ENCODE measurements at places on chromosomes 6 and 20. TPM values are rescaled to one million over a fixed set of nuclear protein-coding genes. Genes with fewer than 3 reads are reported as not detected.
A peak's percentile ranks its signal among the peaks of the same experiment; 100 is the strongest.

DNA sequence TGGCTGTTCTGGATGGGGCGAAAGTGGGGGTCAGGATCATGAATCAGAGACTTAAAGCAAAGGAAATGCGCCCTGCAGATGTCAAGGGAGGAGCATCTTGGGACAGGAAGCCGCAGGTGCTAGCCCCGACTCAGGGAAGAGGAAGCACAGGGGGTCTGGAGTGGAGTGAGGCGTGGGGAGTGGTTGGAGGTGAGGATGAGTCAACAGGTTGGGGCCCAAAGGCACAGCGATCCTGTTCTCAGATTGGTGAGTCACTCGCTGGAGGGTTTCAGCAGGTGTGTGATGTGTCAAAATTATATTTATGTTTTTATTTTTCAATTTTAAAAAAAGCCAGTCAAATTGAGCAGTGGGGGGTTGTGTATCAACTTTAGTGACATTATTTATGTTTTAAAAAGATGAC lies 19.0 kb downstream of the PACSIN1 start:
- no peak for DNase-seq

- DNase-seq = no peak
Measured at GRCh38 chr20:13286607-13287006, 65.5 kb downstream of the ISM1 start.

GRCh38 chr6:119749335-119749734 lies 399.8 kb upstream of the MAN1A1 start:
- DNase-seq = no peak

DNA sequence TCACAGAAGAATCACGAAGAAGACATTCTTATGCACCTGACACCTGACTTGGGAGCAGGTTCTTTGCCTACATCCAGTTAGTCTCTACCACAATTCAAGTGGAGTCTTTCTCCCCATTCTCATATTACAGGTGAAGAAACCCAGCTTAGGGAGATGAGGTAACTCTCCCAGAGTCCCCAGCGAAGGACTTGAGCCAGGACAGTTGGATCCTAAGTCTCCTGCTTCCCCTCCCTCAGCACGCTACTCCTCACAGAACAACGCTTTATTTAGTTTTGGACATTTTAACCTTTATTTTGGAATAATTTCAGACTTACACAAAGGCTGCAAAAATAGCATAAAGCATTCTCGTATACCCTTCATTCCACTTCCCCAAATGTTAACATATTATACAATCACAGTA lies 824 bp upstream of the CSTL1 start:
- no peak for DNase-seq

MOG gene
- 12.6 TPM for total RNA-seq

C6orf15 gene
- not detected for total RNA-seq

- no peak for DNase-seq
Measured at GRCh38 chr6:45772886-45773495, 242.7 kb downstream of the CLIC5 start.

TSPYL4 gene
- 27.4 TPM for total RNA-seq

EFCAB8 gene
- 0.43 TPM for total RNA-seq

DNA sequence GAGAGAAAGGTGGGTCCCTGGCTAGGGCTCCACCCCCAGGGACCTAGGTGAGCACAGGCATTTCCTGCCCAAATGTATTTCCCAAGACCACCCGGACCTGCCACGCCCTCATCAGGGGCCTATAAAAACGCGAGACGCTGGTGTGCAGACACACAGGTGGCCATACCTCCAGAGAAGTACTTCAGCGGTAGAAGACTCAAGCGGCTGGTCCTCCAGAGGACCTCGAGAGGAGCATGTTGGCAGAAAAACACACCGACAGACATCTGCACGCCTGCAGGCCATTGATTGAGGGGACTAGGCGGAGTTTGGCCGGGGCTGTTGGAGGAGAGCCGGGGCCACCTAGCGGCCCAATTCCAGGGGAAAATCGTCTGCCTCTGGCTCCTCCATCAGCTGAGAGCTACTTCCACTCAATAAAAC lies 695.8 kb upstream of the MMS22L start:
- DNase-seq = no peak

DNA sequence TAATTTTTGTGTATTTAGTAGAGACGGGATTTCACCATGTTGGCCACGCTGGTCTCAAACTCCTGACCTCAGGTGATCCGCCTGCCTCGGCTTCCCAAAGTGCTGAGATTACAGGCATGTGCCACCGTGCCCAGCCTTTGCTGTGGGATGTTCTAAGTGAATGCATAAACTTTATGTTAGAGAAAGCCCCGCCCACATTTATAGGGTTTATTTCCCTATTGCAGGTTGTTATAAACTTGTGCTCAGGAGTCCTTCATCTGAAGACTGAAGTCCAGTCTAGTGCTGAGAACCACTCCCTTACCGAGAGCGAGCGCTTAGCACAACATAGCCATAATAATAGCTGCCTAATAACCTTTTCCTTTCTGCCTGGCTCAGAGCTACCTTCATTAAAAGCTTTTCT lies 75.4 kb upstream of the ZNF217 start:
- no peak for DNase-seq

DNA sequence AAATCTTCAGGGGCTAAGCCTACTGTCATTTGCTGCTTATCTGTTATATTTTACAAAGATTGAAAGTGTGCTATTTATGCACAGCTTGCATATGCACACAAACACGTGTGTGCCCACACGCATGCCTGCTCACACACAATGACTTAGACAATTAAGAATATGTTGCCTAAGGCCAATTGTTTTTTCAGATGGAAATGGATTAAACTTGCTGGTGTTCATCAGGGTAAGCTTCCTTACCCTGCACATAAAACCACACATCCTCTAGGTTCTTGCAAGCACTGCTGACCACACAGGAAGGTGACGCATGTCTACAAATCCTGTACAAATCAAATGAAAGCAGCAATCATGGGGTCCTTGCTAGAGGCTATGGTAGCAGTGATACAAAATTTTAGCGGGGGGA lies 58.4 kb downstream of the GJA10 start:
- no peak for DNase-seq

VSX1 gene
- total RNA-seq = 0.14 TPM

CD93 gene
- 43.5 TPM for total RNA-seq

DNA sequence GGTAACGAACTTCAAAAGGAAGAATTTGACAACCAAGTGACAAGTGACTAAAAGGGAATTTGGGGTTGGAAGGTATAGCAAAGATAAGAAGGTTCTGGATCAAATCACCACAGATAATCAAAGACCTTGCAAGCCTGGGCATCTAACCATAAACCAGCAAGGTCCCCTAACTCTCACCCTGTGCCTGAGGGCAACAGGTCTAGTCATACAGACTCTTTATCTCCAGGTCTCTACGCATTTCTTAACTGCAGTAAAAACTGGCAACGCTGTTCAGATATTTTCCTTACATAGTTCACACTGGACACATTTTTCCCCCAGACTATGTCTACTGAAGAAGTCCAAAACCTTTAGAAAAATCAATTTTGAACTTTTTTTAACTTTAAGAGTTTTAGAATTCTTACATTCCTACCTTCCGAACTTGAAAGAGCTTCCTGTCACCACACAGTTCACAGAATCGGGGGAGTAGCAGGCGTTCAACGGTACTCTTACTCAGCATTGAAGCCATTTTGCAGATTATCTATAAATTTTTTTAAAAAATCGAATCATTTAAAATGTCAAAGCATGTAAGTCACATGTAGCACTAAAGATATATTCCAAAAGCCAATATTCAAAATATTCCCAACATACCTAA lies 23.0 kb upstream of the ANKRD60 start:
- no peak for DNase-seq

- peak; percentile 99 for DNase-seq
Measured at GRCh38 chr6:146543211-146543939, at the start of gene RAB32. Gene RAB32 (plus strand): TSS chr6:146543833. CDS start chr6:146543872, 39 bp downstream.

GRCh38 chr6:27972750-27973149 lies 15.7 kb downstream of the OR2B6 start:
- DNase-seq = no peak

COL9A3 gene
- 5.5 TPM for total RNA-seq

GRCh38 chr6:24493945-24494820 lies 586 bp upstream of the ALDH5A1 start:
- DNase-seq = no peak

RSPO4 gene
- not detected for total RNA-seq

DNA sequence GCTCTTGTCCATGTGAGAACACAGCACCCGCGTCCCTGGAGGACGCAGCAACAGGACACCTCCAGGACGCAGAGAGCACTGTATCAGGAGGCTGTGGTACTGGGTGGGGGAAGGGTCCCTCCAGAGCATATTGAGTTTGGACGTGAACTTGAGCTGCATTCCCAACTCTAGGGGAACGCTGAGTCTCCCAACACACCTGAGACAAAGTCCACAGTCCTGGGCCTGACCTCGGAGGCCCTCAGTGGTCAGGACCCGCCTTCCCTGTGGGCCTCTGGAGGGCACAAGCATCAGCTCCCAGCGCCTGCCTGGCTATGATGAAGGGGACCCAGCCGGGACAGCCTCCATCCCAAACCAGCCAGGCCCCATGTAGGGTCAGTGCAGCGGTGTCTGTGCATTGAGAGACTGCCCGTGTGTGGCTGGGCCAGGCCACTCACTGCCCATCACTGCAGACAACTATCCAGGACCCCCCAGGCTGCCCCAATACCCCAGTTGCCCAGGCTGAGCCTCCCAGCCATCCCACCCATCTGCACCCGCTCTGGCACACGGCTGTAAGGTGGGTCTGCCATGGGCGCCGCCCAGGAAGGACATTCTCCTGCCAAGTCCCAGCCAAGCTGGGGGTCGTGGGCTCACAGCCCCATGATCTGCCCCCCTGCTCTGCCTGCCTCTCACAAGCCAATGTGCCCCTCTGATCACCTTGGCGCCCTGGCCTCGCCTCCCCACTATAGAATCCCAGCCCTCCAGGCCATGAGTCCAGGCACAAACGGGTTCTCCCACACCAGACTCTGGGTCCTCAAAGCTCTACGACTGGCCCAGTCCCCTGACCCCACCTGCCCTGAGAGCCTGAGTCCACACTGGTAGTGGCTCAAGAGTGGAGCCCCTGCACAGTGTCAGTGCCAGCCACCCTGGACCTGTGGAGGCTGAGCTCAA lies 115.7 kb downstream of the TAF4 start:
- peak; percentile 53 for DNase-seq

DNA sequence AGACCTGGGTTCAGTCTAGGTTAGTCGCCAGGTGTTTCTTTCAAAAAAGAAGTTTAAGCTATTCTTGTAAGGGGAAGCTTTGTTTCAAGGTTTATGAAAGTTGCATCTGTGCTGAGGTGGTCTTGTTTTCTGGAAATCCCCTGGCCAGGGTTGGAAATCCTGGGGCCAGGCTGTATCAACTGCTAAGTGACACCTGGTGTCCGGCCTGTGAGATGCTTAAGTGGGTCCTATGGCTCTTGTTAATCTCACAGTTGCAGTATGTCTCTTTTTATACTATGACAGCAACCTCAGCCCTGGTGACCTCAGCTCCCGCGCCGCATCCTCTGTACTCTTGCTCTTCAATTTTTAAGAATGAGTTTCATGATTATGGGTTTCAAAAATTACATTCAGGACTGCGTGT lies 72.0 kb downstream of the CHMP4B start:
- no peak for DNase-seq

CPXM1 gene
- 2.3 TPM for total RNA-seq

DNA sequence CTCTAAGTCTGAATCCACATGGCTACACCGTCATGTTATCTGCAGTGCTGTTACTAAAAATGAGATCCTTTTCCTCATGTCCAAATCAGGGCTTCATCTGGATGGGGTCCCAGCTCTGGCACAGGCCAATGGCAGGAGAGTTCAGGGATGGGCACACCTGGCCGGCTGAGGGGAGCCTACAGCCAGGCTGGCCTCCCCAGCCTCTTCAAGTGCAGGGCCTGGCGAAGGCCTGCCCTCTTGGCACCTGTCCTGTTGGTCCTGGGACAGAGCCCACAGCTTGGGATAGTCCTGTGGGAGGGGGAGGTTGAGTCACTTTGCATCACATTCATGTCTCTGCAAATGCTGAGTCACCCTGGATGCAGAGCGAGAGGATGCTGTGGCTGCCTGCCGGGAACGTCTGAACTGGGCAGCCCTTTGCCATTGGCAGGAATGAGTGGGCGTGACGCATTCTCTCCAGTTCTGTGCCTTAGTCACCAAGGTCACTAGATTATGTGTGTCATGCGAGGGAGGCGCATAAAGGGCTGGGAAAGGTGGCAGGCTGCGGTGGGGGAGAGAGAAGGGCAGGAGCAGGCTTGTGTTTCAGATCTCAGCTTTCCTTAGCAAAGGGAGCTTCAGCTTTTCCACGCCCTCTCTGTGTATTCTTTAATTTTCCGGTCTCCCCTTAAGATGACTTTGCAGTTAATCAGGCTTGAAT lies 223.2 kb upstream of the ECI2 start:
- peak; percentile 88 for DNase-seq

GRCh38 chr6:11353921-11354389 lies 121.5 kb upstream of the NEDD9 start:
- DNase-seq = no peak

PRL gene
- total RNA-seq = not detected

TNFRSF6B gene
- total RNA-seq = 1.0 TPM

- no peak for DNase-seq
Measured at GRCh38 chr6:133553652-133554051, 312.5 kb downstream of the EYA4 start.

- DNase-seq = no peak
Measured at GRCh38 chr6:8914700-8915099, 479.4 kb upstream of the SLC35B3 start.

MLIP gene
- 407 TPM for total RNA-seq

DNA sequence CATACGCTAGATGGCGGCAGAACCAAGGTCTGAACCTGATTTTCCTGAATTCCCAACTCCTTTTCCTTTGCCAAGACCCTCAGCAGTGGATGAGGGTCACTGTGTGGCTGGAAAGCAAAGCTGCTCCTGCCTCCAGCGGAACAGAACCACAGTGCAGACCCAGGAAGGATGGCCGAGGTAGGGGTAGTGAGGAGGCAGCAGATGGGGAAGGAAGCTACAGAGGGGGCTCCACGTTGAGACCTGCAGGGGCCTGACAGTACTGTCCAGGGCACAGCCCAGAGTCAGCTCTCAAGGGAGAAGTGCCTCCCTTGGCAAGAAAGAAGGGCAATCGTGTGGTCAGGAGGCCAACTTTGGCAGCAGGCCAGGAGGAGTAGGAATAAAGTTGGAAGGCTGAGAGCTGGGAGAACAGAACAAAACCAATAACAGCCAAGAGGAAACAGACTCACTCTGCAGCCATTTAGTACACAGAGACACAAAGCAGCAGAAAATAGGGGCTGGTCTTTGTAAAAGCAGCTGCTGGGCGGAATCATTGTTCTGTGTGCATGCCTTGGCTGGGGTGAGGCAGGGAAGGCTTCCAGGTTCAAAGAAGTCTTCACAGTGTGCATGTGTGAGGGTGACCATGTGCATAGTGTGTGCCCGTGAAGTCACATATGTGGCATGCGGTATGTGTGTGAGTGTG lies 3.1 kb downstream of the GABRR2 start:
- DNase-seq = peak; percentile 77
